ENCODE measurements at places on chromosomes 6 and 20. TPM values are rescaled to one million over a fixed set of nuclear protein-coding genes. Genes with fewer than 3 reads are reported as not detected.

The SIRPG gene
- polyA plus RNA-seq, result not detected

The ENPP5 gene
- 3.9 TPM for polyA plus RNA-seq

The SLC23A2 gene
- 11.4 TPM for polyA plus RNA-seq

The KCNK15 gene
- 0.40 TPM for polyA plus RNA-seq
